ENCODE measurements at places on chromosomes 7 and 10.
A peak's percentile ranks its signal among the peaks of the same experiment; 100 is the strongest.

DNA sequence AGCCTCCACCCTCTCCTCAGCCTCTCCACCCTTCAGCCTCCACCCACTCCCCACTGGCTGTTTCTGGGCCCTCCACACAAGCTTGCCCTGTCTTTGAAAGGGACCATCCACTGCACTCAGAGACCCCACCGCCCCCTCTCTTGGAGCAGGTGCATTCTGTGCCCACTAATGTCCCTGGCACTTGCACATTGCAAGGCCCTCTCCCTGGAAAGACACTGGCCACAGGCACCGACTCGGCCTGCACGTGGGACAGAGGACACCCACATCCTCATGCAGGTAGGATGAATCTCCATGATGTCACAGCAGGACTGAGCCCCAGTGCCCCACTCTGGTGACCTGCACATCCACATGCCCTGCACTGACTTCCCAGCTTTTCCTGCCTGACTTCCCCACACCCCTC lies 36.8 kb upstream of the EBF3 start:
- DNase-seq = no peak

DNA sequence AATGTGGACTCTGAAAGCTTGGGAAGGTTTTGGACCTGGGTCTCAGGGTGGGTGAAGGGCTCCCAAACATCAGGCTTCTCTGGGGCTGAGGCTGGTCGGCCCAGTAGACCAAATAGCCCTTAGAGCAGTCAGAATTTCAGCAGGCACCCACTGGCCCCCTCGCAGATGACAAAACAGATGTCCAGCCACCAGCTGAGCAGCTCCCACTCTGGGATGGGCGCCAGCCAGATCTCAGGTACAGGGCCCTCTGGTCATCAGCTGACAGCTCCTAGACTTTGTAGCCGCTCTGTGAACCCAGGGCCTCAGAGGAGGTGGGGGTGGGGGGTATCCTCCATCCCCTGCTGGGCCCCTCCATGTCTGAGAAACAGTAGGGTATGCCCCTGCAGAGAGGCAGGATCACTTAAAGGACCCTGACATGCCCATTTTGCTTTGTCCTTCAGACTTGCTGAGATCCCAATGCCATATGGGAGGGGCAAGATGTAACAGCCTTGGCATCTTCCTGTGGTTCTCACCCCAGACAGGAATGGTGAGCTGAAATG lies 26.5 kb downstream of the HSPA12A start:
- DNase-seq = no peak

- no peak for DNase-seq
Measured at GRCh38 chr7:128809363-128809762, 17.6 kb downstream of the CCDC136 start.

DNA sequence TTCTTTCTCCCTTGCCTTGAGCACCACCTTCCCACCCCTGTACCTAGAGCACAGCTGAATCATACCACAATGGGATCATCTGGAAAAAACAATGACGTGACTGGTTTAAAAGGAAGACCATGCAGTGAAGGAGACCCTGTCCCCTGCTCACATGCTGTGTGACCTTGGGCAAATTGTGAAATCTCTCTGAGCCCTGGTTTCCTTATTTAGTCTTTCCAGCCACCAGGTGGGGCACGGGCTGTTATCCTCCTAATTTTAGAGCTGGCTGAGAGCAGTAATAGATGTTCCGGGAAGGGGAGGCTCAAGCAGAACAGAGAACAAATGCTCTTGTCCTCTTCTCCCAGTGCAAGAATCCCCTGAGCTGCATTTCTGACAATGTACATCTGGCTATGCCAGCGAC lies 198.3 kb downstream of the RPS24 start:
- DNase-seq = no peak

DNA sequence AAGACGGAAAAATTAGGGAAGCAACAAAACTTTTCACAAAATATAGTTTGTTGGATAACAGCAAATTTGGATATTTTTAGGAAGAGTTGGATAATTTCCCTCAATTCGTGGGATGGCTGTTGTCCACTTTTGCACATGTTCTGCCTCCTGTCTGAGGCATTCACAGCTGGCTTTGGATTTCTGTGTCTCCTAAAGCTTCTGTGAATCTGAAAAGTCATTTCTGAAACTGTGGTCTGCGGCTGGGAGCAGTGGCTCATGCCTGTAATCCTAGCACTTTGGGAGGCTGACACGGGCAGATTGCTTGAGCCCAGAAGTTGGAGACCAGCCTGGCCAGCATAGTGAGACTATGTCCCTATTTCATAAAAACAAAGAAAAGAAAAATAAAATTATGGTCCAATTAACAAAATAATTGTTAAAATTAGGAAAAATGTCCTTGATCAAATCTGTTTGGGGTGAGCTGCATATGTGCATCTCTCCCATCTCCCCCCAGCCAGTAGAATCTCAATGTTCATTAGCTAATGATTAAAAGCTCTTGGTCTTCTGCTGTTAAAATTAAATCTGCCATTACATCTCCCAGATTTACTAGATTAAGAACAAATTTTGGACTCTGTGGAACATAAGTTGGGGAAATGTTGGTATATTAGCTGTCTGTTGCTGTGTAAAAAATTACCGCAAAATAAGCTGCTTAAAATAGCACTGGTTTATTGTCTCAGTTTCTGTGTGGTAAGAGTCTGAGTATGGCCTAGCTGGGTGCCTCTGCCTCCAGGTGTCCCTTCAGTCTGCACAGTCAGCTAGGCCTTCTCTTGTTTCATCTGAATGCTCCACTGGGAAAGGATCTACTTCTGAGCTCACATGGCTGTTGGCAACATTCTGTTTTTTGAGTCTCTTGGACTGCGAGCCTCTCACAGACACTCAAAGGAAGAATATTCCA lies 332.0 kb upstream of the FZD1 start:
- DNase-seq = no peak

GRCh38 chr10:17026686-17027485 lies 102.7 kb downstream of the CUBN start:
- peak; percentile 36 for DNase-seq

DNA sequence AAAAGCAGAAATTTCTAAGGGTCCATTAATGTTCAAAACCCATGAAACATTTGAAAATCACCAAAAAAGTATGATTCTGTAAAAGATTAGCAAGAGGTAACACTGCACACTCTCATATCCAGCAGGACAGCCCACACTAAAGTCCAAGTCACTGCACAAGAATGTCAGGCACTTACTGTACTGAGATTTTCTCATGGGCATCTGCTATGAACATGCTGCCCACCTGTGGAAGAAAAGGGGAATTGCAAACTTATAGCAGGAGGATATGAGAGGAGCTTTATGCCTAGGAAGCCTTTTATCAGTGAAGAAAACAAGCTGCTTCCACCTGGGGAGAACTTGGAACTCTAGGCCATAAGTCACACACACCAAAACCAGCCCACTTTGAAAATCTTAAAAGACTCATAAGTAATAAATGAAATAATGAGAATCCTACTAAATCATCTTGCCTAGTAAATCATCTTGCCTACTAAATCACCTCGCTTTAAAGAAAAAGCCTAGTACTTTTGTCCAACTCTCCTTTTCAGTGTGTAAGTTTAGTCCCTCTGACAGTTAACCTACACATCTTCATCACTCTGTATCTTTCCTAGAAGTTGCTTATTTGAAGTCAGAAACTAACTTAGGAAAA lies 46.1 kb downstream of the ARMH3 start:
- peak; percentile 2 for DNase-seq

DNA sequence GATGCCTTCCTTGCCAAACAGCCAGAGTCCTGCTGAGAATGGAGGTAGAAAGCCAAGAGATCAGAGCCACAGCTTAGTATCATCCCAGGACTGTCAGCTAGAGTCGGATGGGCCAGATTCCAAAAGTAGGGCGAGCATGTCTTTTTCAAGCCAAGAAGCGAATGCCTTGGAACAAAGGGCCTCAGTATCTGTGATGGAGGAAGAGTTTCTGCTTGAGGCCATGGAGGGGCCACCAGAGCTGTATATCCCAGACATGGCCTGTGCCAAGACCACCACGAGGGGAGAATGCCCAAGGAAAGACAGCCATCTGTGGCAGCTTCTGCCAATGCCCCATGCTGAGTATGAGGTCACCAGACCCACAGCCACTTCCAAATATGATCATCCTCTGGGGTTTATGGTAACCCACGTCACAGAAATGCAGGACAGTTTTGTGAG lies 44.3 kb upstream of the PPP1R17 start:
- no peak for DNase-seq

- DNase-seq = no peak
Measured at GRCh38 chr7:66033471-66034385, 41.9 kb upstream of the ASL start.

GRCh38 chr10:98353170-98353569 lies 61.8 kb downstream of the PYROXD2 start:
- no peak for DNase-seq

- no peak for DNase-seq
Measured at GRCh38 chr10:24552346-24553016, 171.2 kb downstream of the ARHGAP21 start.

- DNase-seq = no peak
Measured at GRCh38 chr7:44131173-44132029, 8.1 kb upstream of the POLD2 start.

- no peak for DNase-seq
Measured at GRCh38 chr10:106336874-106337273, 827.6 kb downstream of the SORCS1 start.

DNA sequence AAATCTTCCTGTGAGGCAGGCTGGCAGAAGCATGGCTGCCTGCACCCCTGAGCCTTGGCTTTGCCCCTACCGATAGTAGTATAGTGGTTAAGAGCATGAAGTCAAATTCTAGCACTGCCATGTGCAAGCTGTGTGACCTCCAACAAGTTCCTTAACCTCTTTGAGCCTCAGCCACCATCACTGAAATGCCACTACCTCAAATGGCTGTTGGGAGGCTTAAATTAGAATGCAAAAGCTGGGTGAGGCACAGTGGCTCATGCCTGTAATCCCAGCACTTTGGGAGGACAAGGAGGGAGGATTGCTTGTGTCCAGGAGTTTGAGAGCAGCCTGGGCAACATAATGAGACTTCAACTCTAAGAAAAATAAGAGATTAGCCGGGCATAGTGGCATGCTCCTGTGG lies 8.4 kb downstream of the SFRP5 start:
- no peak for DNase-seq

- DNase-seq = no peak
Measured at GRCh38 chr10:126129026-126129425, 232.7 kb downstream of the FANK1 start.

- DNase-seq = no peak
Measured at GRCh38 chr7:47290867-47291266, 291.0 kb downstream of the TNS3 start.

GRCh38 chr10:5446390-5446926 lies 34.1 kb downstream of the NET1 start:
- peak; percentile 35 for DNase-seq

DNA sequence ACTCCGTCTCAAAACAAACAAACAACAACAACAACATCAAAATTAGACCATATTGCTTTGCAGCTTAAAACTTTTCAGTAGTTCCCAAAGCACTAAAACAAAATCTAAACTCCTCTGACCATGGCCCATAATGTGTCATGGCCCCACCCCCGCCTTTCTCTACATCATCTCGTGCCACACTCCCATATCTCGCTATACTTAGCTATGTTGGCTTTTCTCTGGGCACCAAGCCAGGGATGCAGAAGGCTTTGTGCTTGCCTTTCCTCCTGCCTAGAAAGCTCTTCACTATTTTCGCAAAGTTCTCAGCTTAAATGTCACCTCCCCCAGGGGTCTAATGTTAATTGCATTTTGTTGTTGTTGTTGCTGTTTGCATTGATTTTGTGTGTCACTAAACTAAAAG lies 15.1 kb upstream of the SLC16A12 start:
- DNase-seq = no peak

DNA sequence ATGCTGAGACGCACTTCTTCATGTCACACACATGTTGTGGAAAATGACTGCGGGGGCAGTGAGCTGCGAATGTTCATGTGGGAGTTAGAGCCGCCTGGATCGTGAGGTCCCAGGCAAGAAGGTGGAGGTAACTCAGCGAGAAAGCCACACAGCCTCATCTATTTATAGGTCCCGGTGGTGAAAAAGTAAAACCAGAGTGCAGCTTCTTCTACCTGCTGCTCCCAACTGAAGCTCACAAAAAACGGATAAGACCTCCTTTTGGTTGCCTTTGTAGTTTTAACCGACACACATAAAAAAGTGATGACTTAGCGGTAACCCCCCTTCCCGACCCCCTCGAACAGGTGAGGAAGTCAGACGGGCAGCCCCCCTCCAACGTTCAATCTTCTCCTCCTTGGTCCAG lies 276.9 kb downstream of the GATA3 start:
- DNase-seq = no peak

GRCh38 chr10:33410096-33410859 lies 75.8 kb upstream of the NRP1 start:
- no peak for DNase-seq

DNA sequence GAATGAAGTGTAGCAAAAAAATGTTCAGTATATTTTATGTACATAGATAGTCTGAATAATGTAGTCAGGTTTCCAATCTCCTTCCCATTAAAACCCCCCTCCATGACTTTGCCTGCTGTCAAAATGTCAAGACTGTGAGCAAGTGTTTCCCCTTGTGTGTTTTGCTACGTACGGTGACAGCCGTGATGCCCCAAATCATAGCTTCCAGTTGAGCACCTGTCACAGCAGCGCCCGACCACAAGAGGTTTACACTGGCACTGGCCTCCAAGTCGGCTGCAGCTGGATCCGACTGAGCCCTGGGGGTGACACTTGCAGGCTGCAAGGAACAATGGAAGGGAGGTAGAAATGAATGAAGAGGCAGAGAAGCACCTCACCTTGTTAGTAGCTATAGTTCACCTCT lies 62.3 kb downstream of the LAMB4 start:
- no peak for DNase-seq

DNA sequence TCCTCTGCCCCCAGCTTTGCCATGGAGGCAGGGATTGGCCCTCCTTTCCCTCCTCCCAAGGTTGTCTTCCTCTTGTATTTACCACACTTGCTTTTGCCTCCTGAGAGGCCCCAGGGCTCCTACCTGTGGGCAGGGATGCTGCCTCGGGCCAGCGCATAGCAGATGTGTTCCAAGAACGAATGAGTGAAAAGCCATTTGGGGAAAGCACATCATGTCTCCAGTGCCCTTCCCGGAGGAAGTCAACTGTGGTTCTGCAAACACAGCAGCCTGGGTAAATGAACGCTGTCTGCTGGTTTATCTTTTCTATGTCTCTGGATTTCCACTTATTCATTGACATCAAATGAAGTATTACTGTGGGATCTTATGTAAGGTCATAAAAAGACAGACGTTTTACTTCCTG lies 161.7 kb downstream of the FANK1 start:
- DNase-seq = no peak

- no peak for DNase-seq
Measured at GRCh38 chr10:56327118-56327517, 33.9 kb downstream of the ZWINT start.
